Activated T-helper 1 cell treated with Interleukin-2 at 50 U/mL for 16 hours (primary cell): ENCODE measurements at places on chromosomes 7 and 10.

GRCh38 chr10:109773288-109774120 lies 149.8 kb downstream of the XPNPEP1 start:
- no peak for DNase-seq

- no peak for DNase-seq
Measured at GRCh38 chr10:11245510-11245909, 227.8 kb downstream of the CELF2 start.

DNA sequence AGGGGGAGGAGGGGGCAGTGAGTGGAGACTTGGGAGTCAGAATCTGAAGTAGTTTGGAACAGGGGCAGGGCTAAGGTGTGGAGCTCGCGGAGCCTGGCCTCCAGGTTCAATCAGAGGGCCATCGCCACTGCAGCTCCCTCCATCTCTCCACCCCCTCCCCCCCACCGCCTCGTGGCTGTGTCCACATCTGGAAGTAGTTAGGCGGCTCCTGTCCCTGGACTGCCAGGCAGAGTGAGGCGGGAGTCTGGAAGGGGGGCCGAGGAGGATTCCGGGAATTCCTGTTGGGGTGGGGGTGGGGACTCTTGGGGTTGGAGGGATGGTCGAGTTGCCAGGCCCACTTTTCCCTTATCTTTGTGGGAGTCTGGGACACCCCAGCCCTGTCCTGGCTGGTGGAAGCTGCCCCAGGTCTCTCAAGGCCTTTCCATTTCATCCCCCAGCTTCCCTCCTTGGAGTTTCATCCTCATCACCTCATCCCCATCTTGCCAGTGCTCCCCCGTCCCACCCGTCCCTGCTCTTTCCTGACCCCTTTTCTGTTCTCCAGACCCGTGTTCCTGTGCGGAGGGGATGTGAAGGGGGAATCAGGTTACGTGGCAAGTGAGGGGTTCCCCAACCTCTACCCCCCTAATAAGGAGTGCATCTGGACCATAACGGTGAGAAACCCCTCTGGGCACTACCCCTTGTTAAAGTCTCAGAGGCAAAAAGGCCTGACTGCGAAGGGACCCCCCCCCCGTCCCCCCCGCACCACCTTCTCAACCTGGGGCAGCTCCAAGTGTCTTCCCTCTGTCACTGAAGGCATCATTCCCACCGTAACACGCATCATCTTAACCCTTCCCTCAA lies 944 bp downstream of the PCOLCE start:
- no peak for DNase-seq

DNA sequence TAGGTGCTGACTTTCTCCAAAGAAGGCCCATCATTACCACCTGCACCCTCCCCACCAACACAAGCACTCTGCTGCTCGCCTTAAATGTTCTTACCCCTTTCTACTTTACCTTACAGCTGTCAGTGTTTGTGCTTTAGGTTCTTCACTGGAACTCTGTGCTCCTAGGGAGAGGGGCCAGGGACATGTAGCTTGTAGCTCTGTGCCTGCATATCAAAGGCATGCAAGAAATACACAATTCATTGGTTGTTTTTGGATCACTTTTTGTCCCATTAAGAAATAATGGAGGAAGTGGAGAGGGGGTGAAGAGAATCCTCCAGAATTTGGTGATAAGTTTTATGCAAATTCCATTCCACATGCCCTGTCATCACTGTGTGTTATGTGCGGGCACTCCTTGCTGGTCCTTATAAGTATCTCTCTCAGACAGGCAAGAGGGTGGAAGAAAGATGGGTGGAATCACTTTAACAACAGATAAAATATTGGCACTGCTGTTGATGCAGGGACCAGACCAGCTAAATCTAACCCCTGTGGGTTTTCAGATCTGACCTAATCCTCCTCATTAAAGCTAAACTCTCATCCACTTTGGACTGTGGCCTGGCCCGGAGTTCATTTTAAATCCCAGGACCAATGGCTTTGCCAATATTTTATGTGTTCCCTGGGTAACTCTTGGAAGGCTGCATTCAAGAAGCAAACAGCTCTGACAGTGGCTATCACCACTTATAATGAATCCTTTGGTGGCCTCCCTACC lies 375.8 kb upstream of the NFE2L3 start:
- DNase-seq, result no peak

DNA sequence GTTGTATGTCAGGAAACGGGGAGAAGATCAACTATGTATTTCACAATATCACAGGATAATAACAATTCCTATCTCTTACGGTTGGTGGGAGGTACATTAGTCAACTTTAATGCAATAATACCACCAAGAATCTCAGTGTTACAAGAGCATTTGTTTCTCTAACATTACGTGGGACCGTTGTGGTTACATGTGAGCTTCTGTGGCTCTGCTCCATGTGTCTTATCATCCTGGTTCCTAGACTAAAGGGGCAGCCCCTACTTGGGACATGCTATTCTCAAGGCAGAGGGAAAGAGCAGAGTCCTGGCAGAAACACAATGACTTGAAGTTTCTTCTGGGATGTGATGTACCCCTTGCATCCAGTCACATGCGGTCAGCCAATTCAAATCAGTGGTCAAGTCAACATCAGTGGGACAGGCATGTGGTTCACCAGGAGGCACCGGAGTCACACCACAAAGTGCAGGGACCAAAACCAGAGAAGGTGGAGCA lies 2.5 kb upstream of the ZNF22 start:
- DNase-seq, result no peak
